ENCODE measurements at places on chromosomes 16 and 17.

DNA sequence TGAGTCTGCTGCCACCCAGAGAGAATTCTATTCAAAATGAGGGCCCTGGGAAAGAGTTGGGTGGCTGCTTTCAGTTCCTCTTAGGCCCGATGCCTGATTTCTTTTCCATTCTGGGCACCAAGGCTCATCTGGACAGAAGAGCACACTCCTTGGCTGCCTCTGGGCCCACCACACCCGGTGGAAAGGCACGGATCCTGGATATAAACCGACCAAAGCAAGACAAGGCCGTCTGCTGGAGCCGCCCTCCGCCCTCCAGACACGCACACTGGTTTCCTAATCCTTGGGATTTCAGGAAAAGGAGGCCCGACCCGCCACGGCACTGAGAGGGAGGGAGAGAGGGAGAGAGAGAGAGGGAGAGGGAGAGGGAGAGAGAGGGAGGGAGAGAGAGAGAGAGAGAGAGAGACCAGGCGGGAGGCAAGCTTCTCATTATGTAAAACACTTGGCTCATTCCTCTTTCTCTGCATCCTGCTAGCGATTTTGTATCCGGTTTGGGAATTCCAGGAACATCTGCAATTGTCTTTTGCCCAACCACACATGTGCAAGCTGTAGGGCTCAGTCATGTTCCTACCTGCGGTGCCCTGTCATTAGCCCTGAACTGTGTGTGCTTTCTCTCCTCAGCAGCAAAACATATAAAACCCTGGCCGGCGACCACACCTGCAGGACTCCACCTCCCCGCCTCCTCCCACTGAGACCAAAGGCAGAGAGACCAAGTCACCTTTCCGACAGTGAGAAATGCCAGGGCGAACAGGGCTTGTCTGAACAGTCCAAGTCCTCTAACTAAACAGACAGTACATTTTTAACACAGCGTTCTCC is 347.2 kb downstream of the SOX9 start:
- peak; percentile 65 for DNase-seq

- DNase-seq, result no peak
These were observed 147.7 kb downstream of the ABCC12 start for GRCh38 chr16:48008011-48008525.

GRCh38 chr17:20823905-20824304 is 218.9 kb downstream of the USP22 start:
- DNase-seq, result no peak

DNA sequence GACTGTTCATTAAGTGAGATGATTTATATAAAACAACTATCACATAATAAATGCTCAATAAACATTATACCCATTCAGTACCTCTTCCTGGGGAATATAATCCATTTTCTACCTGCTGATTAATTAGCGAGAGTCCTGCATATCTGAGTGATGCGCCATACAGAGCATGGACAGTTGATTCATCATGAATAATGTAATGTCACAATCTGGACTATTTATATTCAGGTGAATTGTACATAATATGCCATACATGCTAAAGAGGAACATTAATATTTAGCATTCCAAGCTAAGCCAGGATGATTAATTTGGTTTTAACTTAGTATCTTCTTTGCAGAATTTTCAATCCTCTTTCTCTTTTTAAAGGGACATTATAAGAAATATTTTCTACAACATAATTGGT is 362.0 kb upstream of the XYLT1 start:
- no peak for DNase-seq

DNA sequence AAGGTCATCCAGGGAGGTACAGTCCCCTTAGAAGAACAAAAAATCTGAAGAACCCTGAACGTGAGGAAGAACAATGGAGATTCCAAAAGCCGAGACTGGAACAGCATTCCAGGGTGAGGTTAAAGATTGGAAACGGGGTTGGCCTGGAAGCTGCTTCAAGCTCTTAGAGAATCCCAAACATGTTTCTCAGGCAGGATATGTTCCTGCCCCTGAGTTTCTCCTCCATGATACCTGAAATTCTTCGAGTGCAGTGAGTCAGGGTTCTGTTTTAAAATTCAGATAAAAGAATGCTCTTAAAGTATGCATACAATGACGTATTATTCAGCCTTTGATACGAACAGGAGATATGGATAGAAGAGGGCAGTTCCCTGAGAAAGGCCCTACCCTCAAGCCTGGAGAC is 293.1 kb downstream of the HS3ST3B1 start:
- no peak for DNase-seq

DNA sequence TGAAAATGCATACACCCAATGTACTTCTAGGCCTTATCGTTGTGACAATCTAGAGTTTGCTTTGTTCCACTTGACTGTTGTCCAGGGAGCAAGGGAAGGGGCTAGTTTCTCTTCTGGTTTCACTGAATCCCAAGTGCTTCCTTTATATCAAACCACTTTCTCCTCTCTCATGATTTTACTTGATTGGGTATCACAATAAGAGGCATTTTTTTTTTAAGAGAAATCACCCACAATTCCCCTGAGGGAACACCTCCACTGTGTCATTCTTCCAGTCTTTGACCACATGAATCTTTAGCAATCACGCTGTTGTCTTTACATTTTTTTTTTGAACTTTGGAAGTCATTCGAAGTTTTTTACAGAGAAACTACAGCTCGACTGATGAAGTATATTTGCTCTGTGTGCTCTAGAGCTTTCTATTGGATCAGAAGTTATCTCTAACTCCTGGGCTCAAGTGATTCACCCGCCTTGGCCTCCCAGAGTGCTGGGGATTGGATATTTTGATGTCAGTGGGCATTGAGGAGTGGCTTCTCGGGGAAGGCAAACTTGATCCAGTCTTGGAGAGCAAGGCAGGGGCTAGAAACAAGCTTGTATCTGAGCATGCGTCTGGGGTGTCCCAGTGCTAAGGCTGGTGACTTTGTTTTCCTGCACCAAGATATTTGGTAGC is 3.0 kb downstream of the CDH1 start:
- DNase-seq, result no peak

DNA sequence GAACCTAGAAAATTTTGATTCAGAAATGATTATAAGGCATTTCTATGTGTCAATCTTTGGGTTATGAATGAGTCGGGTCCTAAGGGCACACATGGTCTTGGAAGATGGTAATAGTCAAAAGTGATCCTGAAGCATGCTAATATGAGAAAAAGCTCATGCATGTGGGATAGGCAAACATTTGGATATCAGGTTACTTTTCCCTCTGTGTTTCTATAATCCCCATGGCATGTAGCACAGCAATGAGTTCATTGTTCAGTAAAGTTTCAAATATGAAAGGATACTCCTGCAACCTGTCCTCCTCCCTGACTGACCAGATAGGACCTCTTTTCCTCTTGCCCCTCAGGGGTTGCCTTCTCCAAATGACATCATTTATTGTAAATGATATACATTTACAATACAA is 249.9 kb upstream of the MON1B start:
- DNase-seq, result no peak

Measured in HFF-Myc (cell line).